Mesenchymal stem cell (in vitro differentiated cells and primary cell): ENCODE measurements at places on chromosomes 2 and 18.

- DNase-seq: no peak
- no peak overlapping the region for H3K4me3 ChIP-seq
Observed at GRCh38 chr2:146437712-146438111, 1407.1 kb upstream of the ACVR2A start.

GRCh38 chr2:149787206-149787605, 199.6 kb upstream of the MMADHC start:
- no peak for DNase-seq
- no peaks in the 10 kb centered on the region for H3K4me1 ChIP-seq
- H3K27ac ChIP-seq: no peak overlapping the region
- no peaks in the 10 kb centered on the region for H3K36me3 ChIP-seq
- no peak overlapping the region for H3K4me3 ChIP-seq

DNA sequence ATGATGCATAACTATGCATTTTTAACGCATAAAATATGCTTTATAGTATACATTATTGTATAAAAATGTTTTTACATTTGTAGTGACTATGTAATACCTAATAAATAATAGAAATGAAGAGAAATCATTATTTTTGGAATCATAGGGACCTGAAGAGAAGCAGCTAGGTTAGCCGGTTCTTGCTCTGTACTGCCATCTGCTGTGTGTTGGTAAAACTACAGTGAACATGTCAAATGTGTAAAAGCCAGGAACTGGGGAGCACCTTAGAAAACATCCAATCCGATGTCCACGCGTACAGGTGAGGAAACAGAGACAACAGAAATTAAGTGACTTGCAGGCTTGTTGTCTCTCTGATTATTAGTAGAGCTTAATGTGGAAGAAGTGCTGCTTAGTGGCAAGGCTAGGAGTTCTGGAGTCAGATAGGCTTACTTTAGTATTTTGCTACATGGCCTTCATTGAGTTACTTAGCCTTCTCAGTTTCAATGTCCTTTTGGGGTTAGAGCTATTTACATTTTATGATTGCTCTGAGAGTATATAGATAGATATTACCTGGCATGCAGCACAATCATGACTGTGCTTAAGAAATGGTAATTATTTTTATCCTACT, 386.5 kb downstream of the DLGAP1 start:
- H3K27ac ChIP-seq: no peak overlapping the region
- H3K4me3 ChIP-seq: no peak overlapping the region
- no peaks in the 10 kb centered on the region for H3K36me3 ChIP-seq

GRCh38 chr2:16069663-16069932, 129.2 kb downstream of the MYCN start:
- H3K36me3 ChIP-seq: no peaks in the 10 kb centered on the region
- H3K4me1 ChIP-seq: no peaks in the 10 kb centered on the region
- no peaks in the 10 kb centered on the region for H3K27me3 ChIP-seq
- DNase-seq: no peak
- H3K4me3 ChIP-seq: no peak overlapping the region
- no peak overlapping the region for H3K27ac ChIP-seq

- H3K36me3 ChIP-seq: no peaks in the 10 kb centered on the region
- DNase-seq: no peak
- no peaks in the 10 kb centered on the region for H3K4me1 ChIP-seq
Observed at GRCh38 chr18:77622009-77622692, 372.5 kb downstream of the GALR1 start.

DNA sequence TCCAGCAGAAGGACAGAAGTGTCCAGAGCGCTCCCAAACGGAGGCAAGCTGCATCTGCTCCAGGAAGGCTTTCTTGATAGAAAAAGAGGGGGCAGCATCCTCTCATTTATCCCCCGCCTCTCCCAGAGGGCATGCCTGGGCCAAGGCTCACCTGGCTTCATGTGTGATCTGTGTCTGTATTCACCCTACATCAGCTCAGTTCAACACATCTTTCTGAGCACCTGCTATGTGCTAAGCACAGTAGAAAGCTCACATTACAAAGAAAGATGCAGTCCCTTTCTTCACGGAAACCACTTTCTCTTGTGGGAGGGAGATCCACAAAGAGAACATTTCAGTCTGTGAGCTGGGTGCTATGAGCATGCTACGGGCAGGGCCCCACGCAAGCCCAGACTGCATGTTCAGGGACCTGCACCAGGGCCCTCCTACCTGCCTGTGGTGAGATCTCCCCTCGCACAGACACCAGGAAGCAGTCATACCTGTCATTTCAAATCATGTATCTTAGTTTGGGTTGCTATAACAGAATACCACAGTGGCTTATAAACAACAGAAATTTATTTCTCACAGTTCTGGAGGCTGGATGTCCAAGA, 90.7 kb downstream of the PDCL3 start:
- H3K4me1 ChIP-seq: no peaks in the 10 kb centered on the region
- H3K36me3 ChIP-seq: no peaks in the 10 kb centered on the region
- no peak overlapping the region for H3K27ac ChIP-seq
- no peak for DNase-seq
- H3K4me3 ChIP-seq: no peak overlapping the region

DNA sequence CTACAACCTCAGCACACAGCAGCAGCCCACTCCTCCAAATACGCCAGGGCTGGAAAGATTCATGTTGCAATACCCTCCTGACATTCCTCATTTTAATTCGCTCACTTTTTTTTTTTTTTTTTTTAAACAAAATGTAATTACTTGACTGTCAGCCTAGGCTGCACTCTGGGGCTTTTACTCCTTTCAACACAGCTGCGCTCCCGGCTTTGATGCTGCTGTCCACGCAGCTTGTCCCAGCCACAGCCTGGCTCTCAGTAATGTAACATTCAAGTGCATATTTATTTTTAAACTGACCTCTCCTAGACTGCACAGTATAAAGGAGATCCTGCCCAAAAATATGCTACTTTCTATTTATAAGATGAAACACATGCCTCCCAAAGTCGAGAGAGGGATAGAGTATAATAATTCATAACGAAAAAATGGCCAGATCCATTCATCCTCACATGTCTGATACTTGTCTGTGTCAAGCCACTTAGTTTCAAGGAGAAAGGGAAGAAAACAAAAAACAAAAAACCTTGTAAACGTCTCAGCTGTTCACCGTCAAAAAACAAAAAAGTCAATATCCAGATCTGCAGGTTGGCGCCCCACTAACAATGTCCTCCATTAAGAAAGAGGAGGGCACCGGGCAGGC, 949 bp downstream of the CDC42EP3 start:
- peak overlapping the region; percentile 98 for H3K4me3 ChIP-seq
- peak; percentile 68 for DNase-seq

- no peaks in the 10 kb centered on the region for H3K4me1 ChIP-seq
- no peak overlapping the region for H3K4me3 ChIP-seq
- H3K27ac ChIP-seq: no peak overlapping the region
- DNase-seq: peak; percentile 38
Observed at GRCh38 chr2:25905126-25905525, 26.8 kb upstream of the ASXL2 start.

GRCh38 chr18:3791238-3791637, 341.3 kb downstream of the TGIF1 start:
- no peaks in the 10 kb centered on the region for H3K27me3 ChIP-seq
- peaks cover 5% of the 10 kb centered on the region for H3K36me3 ChIP-seq
- peaks cover 15% of the 10 kb centered on the region for H3K4me1 ChIP-seq
- no peak for DNase-seq
- no peak overlapping the region for H3K27ac ChIP-seq

DNA sequence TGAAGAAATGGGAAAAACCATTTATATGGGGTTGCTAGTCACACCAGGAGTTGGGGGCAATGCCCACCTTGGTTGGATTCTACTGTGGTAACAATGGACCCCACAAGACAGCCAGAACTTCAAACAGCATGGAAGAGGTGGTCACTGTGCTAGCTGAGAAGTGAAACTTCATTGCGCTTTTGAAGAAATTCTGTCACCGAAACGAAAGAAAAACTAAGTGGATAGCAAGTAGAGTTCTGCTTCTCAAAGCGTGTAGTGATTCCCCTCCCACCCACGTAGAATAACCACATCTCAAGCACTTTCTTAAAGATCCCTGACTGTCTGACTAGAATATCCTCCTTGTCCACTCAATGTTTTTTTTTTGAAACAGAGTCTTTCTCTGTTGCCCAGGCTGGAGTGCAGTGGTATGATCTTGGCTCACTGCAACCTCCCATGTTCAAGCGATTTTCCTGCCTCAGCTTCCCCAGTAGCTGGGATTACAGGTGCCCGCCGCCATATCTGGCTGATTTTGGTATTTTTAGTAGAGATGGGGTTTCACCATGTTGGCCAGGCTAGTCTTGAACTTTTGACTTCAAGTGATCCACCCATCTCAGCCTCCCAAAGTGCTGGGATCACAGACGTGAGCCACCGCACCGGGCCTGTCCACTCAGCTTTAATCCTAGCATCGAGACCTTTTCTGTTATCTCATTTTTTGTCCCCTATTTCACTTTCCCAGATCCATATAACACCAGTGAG, 30.1 kb upstream of the CCL20 start:
- H3K36me3 ChIP-seq: no peaks in the 10 kb centered on the region
- H3K27ac ChIP-seq: no peak overlapping the region
- no peak for DNase-seq
- no peak overlapping the region for H3K4me3 ChIP-seq
- no peaks in the 10 kb centered on the region for H3K4me1 ChIP-seq

DNA sequence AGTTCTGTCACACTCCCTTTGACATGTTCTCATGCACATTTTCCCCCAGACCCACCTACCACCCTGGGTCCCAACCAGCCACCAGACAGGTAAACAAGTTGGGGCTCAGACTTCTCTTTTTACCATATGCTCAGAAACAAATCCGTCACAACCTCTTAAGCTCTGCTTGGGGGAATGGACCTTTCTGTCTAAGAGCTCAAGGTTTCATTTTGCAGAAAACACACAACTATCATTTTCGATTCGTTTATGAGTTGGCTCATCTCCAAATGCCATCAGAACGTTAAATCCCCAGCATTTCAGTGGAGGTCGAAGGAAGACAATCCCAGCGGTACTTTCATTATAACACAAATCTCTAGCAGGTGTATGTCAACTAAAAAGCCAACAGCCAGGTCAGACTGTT, 30.6 kb upstream of the NCK2 start:
- DNase-seq: no peak
- H3K4me1 ChIP-seq: no peaks in the 10 kb centered on the region
- H3K4me3 ChIP-seq: no peak overlapping the region
- H3K27me3 ChIP-seq: peaks cover 20% of the 10 kb centered on the region

DNA sequence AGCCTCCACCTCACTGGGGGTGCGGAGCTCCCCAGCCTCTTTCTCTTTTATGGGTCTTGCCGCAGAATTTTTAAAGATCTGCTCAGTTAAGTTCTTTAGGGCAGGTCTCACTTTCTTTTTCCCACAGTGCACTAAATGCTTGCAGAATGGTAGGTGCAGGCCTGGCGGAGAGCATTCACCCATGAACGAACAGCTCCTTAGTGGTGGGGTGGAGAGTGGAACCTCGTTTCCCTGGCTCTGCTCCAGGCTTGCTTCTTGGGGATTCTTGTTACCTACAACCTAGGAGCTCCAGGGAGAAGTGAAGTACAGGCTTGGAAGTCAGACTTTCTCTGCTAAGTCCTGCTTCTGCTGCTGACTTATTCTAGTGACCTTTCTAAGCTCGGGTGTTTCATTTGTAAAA, 70.3 kb upstream of the PXDN start:
- H3K27me3 ChIP-seq: peaks cover 42% of the 10 kb centered on the region
- no peak overlapping the region for H3K4me3 ChIP-seq
- peaks cover 22% of the 10 kb centered on the region for H3K4me1 ChIP-seq
- H3K36me3 ChIP-seq: no peaks in the 10 kb centered on the region
- no peak overlapping the region for H3K27ac ChIP-seq

DNA sequence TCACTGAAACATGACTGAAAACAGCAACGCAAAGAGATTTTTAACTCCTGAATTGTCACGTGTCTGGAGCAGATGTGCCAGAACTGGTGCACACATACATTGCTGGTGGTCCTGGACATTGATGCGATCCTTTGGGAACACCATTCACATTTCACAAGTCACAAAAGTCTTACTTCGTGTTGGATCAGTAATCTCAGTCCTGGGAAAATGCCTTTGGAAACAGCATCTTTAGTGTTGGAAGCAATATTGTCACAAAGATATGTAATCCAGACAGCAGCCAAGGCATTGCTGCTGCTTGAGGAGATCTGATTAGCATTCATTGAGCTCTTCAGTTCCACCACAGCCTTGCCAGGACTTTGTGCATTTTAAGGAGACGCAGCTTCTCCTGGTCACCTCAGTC, 126.2 kb upstream of the SH3BP4 start:
- peaks cover 20% of the 10 kb centered on the region for H3K4me1 ChIP-seq
- peak overlapping the region; percentile 12 for H3K27ac ChIP-seq
- no peaks in the 10 kb centered on the region for H3K27me3 ChIP-seq
- no peak overlapping the region for H3K4me3 ChIP-seq

DNA sequence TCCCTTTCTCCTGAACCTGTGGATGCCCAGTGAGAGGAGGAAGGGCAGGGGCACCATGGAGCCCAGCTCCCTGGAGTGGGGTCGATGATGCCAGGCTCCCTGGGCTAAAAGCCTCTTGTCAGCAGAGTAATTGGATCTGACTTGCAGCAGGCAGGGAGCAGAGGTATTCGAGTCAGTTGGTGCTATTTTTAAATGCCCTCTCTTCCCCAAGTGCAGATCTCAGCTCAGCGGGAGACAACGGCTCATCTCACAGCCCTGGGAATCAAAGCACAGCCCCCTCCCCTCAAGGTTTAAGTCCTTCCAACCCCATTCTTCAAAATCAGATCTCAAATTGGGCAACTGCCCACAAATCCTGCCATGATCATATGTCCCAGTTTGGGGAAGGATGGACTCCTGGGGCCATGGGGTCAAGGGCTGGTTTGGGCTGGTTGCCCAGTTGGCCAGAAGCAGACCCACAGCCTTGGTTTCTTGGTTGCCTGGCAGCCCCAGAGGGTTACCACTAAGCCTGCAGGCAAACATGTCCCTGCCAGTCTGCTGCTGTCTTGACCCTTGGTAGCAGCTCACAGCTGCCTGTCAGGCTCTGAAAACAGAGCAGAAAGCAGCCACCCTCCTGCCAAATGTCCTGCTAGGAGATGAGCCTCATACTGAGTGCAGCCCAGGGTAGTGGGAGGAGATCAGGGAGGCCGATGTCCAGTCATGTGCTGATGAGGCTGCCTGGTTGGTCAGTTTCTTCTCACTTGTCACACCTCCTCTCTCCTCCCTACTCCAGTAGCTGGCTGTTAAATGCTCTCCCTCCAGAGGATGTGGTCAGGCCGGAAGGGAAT, 244.9 kb downstream of the LOXHD1 start:
- DNase-seq: no peak
- no peak overlapping the region for H3K27ac ChIP-seq
- peaks cover 82% of the 10 kb centered on the region for H3K27me3 ChIP-seq
- no peaks in the 10 kb centered on the region for H3K36me3 ChIP-seq
- peaks cover 18% of the 10 kb centered on the region for H3K4me1 ChIP-seq

- H3K27ac ChIP-seq: no peak overlapping the region
- H3K4me1 ChIP-seq: peaks cover 1% of the 10 kb centered on the region
- DNase-seq: no peak
- no peaks in the 10 kb centered on the region for H3K27me3 ChIP-seq
Observed at GRCh38 chr2:224958873-224959272, 83.4 kb downstream of the DOCK10 start.

- DNase-seq: no peak
- peak overlapping the region; percentile 31 for H3K27ac ChIP-seq
- H3K4me1 ChIP-seq: peaks cover 28% of the 10 kb centered on the region
- H3K36me3 ChIP-seq: no peaks in the 10 kb centered on the region
- no peaks in the 10 kb centered on the region for H3K27me3 ChIP-seq
- H3K4me3 ChIP-seq: no peak overlapping the region
Observed at GRCh38 chr2:69580486-69580885, 63.1 kb downstream of the AAK1 start.
